T-helper 1 cell (primary cell): ENCODE measurements at places on chromosomes 2 and 18.

GRCh38 chr18:14928396-14928795 lies 180.4 kb downstream of the ANKRD30B start:
- DNase-seq, result no peak

- no peak for DNase-seq
Observed at GRCh38 chr2:117763804-117764203, 50.7 kb upstream of the DDX18 start.

- no peak for DNase-seq
Observed at GRCh38 chr2:21644266-21644665, 520.5 kb downstream of the TDRD15 start.

DNA sequence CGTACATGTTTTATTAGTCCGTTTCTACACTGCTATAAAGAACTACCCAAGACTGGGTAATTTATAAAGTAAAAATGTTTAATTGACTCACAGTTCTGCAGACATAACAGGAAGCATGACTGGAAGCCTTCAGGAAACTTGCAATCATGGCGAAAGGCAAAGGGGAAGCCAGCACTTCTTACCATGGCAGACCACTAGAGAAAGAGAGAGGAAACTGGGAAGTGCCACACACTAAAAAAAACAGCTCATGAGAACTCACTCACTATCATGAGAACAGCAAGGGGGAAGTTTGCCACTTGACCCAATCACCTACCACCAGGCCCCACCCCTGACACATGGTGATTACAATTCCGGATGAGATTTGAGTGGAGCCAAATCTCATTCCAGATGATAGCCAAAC lies 466.2 kb downstream of the IRS1 start:
- no peak for DNase-seq

DNA sequence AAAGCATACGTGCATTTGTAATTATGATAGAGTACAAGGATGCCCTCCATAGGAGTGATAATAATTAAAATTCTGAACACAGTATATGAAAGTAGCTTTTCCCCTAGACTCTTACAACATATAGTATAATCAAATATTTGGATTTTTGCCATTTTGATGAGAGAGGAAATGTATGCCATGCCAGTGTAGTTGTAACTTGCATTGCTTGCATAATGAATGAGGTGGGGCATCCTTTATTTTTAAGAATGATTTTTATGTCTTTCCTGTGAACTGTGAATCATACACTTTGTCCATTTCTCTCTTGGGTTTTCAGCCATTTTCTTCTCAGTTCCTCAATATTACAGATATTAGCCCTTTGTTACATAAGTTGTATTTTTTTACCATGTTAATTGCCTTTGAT lies 197.5 kb downstream of the SCG2 start:
- no peak for DNase-seq

DNA sequence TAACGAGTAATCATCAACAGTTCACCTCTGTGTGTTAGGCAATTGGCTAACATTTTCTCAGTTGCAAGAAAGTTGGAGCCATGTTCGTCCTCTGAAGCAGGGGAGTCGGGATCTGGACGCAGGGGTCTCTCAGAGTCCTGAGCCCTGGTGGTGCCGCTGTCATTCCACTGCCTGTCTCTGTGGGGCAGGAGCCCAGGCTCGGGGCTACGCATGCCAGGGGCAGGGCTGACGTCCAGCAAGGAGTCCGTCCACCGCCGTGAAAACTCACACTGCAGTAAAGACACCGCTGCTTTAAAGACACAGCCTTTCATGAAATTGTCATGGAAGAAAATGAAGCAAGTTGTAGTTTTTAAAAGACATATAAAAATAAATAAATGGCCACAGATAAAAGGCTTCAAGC lies 571.1 kb upstream of the SOX11 start:
- no peak for DNase-seq

- no peak for DNase-seq
Observed at GRCh38 chr2:138536740-138537139, 35.2 kb downstream of the SPOPL start.

DNA sequence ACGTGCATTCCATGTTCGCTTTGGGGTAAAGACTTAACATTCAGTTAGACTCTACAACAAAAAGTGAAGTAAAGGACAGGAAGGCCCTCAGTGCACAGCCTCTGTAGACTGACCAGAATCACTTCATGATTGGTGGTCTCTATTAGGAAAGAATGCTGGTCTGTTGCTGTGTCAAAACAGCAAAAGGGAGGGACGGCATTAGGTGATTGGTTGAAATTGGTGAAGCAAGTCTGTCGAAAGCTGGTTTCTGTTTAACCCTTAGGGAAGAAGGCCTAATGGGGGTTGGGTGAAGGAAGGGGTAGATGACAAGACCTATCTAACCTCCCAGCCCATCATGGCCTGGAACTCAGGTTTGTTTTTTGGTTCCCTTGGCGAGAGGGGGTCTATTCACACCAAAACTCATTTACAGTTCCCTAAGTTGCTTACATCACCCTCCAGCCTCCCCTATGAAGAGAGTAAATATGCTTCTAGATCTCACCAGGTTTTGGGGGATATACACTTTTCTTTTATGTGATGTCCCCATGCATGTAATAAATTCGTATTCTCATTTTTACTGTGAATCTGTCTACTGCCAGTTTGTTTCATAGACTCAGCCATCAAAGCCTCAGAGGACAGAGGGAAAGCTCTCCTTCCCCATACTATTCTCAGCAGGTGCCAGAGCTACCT lies 65.6 kb downstream of the TMEM17 start:
- DNase-seq, result no peak

- DNase-seq, result no peak
Observed at GRCh38 chr2:74806920-74807319, 27.0 kb upstream of the HK2 start.

- no peak for DNase-seq
Observed at GRCh38 chr2:236608188-236608525, 38.5 kb downstream of the ACKR3 start.

- no peak for DNase-seq
Observed at GRCh38 chr2:162520959-162521358, 177.0 kb downstream of the GCA start.

DNA sequence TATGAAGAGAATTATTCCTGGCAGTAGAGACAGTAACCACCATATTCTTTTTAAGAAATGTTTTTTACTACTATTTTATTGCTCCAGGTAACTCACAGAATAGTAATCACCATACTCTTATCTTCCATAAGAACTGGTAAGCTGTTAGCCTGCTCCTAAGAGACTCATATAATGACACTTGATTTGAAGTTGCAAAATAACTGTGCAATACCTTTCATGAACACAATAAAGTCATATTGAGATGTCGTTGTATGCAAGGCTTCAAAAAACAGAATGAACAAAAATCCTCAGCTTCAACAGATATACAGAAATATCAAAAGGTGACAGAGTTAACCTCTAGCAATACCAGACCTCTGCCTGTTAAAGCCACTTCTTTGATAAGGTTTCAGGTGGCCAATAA lies 360.1 kb downstream of the NBAS start:
- DNase-seq, result no peak

DNA sequence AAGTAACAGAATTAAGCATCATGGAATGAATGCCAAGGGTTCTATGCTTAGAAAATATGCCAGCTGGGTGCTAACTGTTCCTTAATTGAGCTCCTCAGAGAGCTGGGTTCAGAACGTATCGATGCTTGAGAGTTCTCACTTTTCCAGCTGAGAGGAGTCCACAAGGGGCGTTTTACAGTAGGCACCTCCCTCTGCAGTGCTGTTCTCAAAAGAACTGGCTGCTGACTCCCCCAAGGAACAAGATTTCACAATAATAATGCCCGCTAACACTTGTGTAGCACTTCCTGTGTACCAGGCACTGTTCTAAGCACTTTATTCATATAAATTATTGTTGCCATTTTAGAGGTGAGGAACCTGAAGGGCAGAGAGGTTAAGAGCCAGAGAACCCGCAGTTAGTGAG lies 18.1 kb upstream of the TMEM237 start:
- DNase-seq, result no peak

DNA sequence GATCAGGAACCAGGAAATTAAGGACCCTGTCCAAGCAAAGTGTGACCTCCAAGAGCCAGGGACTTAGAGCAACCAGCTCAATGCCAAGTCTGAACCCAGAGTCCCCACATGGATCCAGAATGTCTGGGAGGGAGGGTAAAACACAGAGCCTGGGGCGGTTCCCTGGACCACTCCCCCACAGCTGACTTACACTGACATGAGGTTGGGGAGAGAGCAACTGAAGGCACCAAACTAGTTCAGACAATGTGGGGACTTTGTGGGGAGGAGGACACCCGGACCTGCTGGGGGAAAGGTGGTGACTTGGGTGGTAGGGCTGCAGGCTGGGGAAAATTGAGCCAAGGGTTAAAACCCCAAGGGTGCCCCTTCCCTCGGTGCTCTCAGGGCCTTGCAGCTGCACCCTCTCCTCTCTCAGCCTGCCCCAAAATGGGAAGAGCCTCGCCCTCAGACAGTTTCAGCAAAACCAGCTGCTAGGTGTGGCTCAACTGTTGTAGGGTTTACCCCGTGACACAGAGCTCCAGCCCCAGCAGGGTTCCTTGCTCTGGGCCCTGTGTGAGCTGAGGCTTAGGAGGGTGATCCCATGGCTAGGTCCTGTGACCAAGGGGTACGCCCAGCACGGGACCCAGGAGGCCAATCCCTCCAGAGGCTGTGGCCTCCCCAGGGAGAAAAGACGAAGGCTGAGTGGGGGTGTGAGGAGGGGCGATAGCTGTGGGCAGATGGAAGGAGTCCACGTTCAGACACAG lies 28.6 kb downstream of the MARCO start:
- DNase-seq, result no peak

DNA sequence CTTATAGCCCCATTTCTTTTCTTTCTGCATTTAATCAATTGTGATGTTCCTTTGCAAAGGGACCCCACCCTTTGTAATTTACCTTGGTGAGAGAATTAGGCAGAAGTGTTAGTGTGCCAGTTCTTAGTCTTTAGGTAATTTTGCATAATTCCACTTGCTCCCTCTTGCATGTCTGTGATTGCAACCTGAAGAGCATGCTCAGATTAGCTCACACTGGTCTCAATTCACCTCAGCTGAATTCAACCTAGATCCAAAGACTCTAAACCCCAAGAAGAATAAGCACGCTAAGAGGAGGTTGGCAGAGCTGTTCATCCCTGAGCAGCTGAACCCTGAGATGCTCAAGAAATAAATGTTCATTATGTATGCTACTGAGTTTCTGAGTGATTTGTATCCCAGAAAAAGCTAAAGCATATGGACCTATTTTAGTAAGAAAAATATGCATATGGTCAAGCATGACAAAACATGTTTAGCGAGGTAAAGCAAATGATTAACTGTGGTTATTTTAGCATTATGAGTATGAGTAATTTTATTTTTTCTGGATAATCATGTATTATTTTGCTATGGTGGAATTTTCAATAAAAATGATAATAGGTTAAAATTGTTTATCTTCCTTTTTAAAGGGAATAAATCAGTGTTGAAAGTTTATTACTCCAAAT lies 299.2 kb upstream of the ZSWIM2 start:
- no peak for DNase-seq

DNA sequence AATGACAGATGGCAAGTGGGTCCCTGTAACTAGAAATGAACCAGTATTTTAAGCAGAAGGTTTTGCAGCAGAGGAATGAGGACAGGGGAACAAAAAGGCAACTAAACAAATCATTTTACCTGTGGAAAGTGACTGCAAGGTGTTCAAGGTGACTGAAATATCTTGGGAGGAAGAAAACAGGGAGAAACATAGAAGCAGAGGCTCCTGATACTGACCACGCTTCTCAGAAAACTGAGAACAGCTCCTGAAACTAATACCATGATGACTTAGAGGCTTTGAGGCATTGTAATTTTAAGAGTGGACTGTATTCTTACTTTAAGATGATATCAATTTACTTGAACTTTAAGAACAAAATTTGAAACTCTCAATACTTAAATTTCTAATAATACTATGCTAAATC lies at the start of gene DYTN:
DYTN (minus strand) TSS at position 101 of the 400 bp plus-strand sequence. CDS start 117 bp downstream, outside the sequence.
- DNase-seq, result no peak

GRCh38 chr2:156673333-156673615 lies 237.1 kb downstream of the GPD2 start:
- DNase-seq, result no peak

GRCh38 chr2:207107131-207107530 lies 58.6 kb downstream of the KLF7 start:
- DNase-seq, result no peak

GRCh38 chr18:47999801-48000248 lies 69.4 kb upstream of the SMAD2 start:
- no peak for DNase-seq

- no peak for DNase-seq
Observed at GRCh38 chr2:240405133-240405532, 30.3 kb upstream of the GPC1 start.

- DNase-seq, result no peak
Observed at GRCh38 chr2:68156419-68156818, 1.3 kb upstream of the PNO1 start.

DNA sequence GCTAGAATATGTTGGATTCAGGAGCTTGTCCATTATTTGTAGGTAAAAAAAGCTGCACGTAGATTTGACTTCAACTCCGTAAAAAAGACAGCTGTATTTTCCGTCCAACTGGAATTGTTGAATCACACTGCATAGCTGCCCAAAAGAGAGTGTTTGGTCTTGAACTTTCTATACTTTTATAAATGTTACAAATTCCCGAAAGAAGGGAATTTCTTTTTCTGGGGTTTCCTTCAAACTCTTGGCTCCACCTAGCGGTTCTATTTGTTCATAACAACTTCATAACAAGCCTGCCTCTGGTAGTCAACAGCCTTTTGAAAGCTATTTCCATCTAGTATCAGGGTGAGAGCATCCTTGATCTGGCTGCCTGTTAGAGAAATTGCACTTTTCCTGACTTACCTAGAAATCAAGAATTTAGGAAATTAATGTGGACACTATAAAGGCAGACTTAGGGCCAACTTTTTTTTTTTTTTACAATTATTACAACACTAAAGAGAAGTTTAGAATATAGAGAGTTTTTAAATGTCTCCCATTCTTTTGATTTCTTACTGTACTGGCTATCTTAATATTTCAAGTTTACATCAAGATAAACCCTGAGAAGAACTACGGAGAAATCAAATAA lies 48.1 kb downstream of the TMEM185B start:
- DNase-seq, result no peak

- DNase-seq, result no peak
Observed at GRCh38 chr18:45221363-45221762, 393.9 kb upstream of the SLC14A2 start.

DNA sequence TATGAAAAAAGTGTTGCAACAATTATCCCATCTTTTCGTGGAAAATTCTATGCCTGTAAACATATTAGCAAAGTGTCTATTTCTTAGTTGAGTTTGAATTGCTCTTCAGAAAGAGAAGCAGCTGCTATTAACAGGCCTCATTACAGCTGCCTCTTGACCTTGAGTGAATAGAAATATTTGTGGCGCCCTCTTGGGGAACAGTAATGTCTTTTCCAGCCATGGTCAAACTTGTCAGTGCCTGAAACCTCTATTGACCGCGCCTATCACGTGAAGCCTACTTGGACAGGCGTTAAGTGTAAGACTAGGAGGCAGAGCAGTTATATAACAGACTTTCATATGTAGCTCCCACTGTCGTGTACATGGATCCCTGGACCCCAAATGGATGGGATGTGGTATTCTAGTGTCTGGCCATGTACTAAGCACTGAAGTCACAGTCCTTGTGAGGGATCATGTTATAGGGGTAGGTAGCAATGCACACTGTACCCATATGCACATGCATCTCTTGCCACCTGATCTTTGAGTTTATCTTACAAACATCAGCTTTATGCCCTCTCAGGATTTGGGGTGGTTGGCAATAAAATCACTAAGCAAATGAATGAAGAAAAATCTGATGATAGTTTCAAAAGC lies 245.0 kb downstream of the PTGR3 start:
- no peak for DNase-seq
